Ovary (tissue), 10 donors: ENCODE measurements at places on chromosomes 4 and X.

DNA sequence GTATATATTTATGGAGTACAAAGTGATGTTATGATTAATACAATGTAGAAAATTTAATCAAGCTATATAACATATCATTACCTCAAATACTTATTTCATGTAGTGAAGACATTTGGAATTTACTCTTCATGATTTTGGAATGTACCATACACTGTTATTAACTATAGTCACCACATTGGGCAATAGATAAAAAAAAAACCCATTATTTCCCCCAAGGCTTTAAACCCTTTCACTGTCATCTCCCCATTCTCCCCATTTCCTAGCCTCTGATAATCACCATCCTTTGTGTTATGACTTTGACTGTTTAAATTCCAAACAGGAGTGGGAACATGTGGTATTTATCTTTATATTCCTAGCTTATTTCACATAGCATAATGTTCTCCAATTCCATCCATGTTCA lies 2189.1 kb upstream of the AGA start:
- no peak for DNase-seq

- DNase-seq = peak; percentile 32
Measured at GRCh38 chr4:71187404-71188155, 151.2 kb upstream of the SLC4A4 start.

DNA sequence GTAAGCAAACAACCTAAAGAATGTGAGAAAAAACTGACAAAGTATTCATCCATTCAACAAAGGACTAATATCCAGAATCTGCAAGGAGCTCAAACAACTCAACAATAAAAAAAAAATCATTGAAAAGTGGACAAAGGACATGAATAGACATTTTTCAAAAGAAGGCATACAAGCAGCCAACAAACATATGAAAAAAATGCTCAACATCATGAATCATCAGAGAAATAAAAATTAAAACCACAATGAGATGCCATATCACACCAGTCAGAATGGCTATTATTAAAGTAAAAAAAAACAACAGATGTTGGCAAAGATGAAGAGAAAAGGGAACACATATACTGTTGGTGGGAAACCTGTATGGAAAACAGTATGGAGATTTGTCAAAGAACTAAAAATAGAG lies 120.7 kb upstream of the ADGRL3 start:
- DNase-seq = no peak

DNA sequence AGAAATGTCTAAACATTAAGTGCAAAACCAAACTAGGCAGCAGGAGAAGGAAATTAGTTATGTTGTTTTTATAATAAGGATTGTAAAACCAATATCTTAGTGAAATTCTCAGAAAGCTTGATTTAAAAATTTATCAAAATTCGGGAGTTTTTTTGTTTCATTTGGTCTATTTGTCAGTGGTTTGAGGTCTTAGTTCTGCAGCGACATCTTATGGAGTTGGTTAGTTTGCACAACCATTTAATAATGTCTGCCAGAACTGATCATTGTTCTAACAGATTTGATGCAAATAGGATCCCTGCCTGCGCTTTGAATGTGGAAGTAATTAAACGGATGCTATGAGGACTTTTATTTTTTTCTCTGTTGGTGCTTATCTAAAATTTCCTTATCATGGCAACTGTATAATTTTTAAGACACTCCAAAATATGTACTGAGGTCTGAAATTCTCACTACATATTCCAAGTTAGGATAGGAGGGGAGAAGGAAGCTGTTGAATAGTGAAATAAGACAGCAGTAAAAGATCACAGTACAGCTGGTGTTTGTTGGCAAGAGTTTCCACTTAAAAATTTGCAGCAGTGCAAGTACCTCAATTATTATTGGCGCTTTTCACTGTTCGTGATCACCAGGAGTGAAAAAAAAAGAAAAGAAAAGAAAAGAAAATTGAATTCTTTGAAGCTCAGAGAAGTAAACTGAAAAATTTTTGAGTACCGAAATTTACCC lies 2521.4 kb downstream of the ARAP2 start:
- DNase-seq = no peak

DNA sequence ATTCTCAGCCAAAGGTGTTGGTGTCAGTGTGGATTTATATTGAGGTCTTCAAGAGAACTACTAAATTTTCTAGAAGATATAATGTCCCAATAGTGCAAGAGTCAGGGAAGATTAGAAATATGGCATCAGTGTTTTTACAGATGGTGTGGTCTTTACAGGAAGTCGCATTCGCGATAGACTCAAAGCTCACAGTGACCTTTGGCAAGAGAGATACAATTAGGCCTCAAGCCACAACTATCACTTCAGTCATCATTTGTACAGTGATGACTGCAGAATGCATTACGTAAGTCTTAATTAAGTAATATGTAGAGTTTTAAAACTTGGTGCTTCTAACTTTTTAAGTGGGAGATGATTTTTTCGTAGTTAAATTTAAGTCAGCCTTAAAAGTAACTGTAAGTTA lies 237.2 kb upstream of the FSTL5 start:
- DNase-seq = no peak

DNA sequence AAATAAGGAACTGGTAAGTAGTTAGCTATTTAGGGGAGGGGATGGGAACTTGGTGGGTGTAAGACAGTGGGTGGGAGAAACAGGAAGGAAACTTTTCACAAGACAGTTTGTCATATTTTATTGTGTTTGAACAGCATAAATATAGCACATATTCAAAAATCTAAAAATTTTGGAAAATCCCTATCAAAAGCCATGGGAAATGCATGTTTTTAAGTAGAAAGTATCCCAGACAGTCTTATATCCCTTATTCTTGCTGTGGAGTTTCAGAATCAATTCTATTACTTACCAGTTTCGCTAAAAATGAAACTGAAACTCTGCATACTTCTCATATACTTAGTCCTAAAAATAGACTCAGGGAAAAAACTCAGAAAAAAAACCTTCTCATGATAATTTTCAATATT lies 22.3 kb upstream of the RASGEF1B start:
- no peak for DNase-seq
